ENCODE measurements at places on chromosomes 2 and 18. TPM values are rescaled to one million over a fixed set of nuclear protein-coding genes. Genes with fewer than 3 reads are reported as not detected.

GRCh38 chr18:35695803-35696202, 114.3 kb downstream of the GALNT1 start:
- no peak overlapping the region for H3K4me3 ChIP-seq
- no peaks in the 10 kb centered on the region for H3K27me3 ChIP-seq
- H3K4me1 ChIP-seq, result no peaks in the 10 kb centered on the region
- no peak for DNase-seq
- no peak overlapping the region for H3K27ac ChIP-seq

- H3K36me3 ChIP-seq, result peaks cover 8% of the 10 kb centered on the region
- DNase-seq, result peak; percentile 24
- peaks cover 14% of the 10 kb centered on the region for H3K4me1 ChIP-seq
Observed at GRCh38 chr2:74052732-74053710, 68.3 kb downstream of the TET3 start.

- no peak for DNase-seq
- no peak overlapping the region for H3K4me3 ChIP-seq
- no peaks in the 10 kb centered on the region for H3K4me1 ChIP-seq
- no peaks in the 10 kb centered on the region for H3K36me3 ChIP-seq
- peaks cover 27% of the 10 kb centered on the region for H3K27me3 ChIP-seq
Observed at GRCh38 chr2:181697571-181697970, 17.3 kb upstream of the NEUROD1 start.

The DNAJC27 gene
- total RNA-seq, result 8.1 TPM

GRCh38 chr2:162164802-162165201, 12.8 kb upstream of the GCG start:
- H3K4me1 ChIP-seq, result peaks cover 4% of the 10 kb centered on the region
- H3K27me3 ChIP-seq, result peaks cover 18% of the 10 kb centered on the region
- no peak overlapping the region for H3K27ac ChIP-seq
- no peaks in the 10 kb centered on the region for H3K36me3 ChIP-seq
- no peak for DNase-seq
- no peak overlapping the region for H3K4me3 ChIP-seq

GRCh38 chr2:238015705-238016104, 45.1 kb upstream of the SCLY start:
- H3K4me3 ChIP-seq, result no peak overlapping the region
- DNase-seq, result no peak
- no peak overlapping the region for H3K27ac ChIP-seq
- H3K36me3 ChIP-seq, result peaks cover 40% of the 10 kb centered on the region
- peaks cover 2% of the 10 kb centered on the region for H3K4me1 ChIP-seq

DNA sequence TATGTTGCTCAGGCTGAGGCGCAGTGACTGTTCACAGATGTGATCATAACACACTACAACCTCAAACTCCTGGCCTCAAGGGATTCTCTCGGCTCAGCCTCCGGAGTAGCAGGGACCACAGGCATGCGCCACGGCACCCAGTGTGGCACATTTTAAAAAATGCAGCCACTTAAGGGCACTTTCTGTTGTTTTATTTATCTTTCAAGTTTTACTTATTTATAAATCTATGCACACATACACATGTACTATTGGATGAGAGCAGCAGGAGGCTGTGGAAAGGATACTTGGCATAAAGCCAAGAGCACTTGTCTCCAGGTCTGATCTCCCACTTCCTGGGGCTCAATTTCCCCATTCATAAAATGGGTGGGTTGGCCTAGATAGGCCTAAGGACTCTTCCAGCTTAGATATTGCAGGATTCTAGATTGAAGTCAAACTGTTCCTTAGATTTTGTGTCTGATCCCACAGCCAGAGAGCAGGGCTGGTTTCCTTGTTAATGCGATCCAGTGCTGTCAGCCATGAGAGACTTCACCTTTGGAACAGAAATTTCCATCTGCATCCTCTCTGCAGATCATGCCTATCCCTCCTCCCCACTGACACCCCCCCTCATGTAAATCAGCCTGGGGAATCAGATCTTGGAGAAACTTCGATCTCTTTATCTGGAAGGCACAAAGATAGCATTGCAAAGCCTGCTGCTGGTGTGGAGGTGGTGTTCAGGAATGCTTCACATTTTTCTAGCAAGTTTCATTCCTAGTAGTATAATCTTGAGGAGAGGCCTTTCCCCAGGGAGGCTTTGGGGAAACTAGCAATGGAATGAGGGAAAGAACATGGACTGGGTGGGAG, 24.7 kb downstream of the PCBP1 start:
- no peaks in the 10 kb centered on the region for H3K36me3 ChIP-seq
- no peak for DNase-seq
- H3K27me3 ChIP-seq, result no peaks in the 10 kb centered on the region
- H3K4me1 ChIP-seq, result peaks cover 54% of the 10 kb centered on the region

- H3K27ac ChIP-seq, result no peak overlapping the region
- H3K36me3 ChIP-seq, result no peaks in the 10 kb centered on the region
- peaks cover 4% of the 10 kb centered on the region for H3K4me1 ChIP-seq
- peaks cover 11% of the 10 kb centered on the region for H3K27me3 ChIP-seq
- DNase-seq, result no peak
Observed at GRCh38 chr2:207015901-207016300, 76.6 kb downstream of the CPO start.

GRCh38 chr2:183348492-183348891, 224.2 kb downstream of the NUP35 start:
- no peaks in the 10 kb centered on the region for H3K4me1 ChIP-seq
- no peak overlapping the region for H3K4me3 ChIP-seq
- no peaks in the 10 kb centered on the region for H3K27me3 ChIP-seq
- no peak overlapping the region for H3K27ac ChIP-seq
- no peaks in the 10 kb centered on the region for H3K36me3 ChIP-seq
- no peak for DNase-seq

All from activated CD4-positive, alpha-beta memory T cell treated with anti-CD3 and anti-CD28 coated beads, Interleukin-2, amount 10 ng/mL, durations not matched to agents 7 days and 5 days (primary cell).